B cell (primary cell): ENCODE measurements at places on chromosomes 3 and 15. TPM values are rescaled to one million over a fixed set of nuclear protein-coding genes. Genes with fewer than 3 reads are reported as not detected.

- DNase-seq = no peak
Observed at GRCh38 chr3:149895769-149896168, 74.9 kb downstream of the PFN2 start.

DNA sequence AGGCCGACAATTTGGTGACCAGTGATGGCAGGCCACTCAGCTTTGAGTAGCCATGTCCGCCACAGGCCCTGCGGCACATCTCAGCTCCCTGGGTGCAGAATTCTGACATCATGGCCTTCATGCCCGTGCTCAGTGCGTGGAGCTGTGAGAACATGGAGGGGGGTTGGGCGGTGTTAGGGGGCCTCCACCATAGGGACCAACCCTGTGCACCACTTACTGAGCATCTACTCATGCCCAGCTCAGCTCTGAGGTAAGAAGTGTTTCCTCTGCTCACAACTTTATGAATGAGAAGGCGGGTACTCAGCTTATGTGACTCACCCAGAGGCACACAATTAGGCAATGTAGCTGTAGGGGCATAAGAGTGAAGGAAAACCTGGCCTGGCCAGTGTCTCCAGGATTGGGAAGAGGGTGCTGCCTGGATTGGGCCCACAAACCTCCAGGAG lies 10.5 kb downstream of the ACOX2 start:
- no peak for DNase-seq

GRCh38 chr3:51879937-51880336 lies 4.5 kb upstream of the IQCF5 start:
- DNase-seq = no peak

DNA sequence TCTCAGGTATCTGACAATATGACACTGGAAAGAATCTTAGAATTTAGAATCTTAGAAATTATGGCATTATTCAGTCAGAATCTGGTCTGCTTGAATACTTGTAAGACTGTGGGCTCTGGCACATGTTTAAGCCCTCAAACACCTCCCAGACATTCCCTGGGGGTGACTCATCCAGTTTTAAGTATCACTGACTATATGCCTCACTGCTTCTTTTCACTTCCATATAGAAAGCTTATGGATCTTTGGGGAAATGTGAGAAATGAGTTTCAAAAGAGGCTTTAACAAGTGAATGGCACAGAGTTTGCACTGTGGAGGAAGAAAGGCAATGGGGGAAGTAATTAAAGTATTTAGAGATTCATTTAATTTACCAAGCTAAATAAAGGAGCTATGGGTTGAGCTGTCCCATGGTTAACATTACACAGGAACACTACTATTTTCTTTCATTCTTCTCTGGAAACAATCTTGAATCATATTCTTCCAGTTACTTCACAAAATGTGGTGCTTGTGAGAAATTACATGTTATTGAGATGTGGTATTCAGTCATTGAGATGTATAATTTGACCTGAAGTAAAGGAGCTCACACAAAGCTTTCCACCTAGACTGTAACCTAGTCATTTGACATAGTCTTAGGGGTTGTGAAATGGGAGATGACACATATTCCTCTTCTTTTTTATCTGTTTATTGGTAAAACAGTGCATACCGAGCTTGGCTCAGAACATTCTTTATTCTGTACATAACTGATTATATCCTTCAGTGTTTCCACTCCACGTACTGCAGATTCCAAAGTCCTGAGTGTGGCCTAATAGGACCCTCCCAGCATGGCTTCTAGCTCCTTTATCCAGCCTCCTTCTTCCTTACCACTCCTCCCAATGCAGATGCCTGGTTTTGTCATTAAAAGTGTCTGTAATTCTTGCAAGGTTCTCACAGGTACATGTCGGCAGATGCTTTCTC lies 544.6 kb upstream of the NECTIN3 start:
- DNase-seq = no peak

Gene CEP63
- 35.5 and 35.6 TPM in 2 replicates for total RNA-seq

GRCh38 chr3:82410366-82410765 lies 648.9 kb upstream of the GBE1 start:
- no peak for DNase-seq

GRCh38 chr3:188236271-188236670 lies 82.3 kb downstream of the LPP start:
- DNase-seq = no peak

DNA sequence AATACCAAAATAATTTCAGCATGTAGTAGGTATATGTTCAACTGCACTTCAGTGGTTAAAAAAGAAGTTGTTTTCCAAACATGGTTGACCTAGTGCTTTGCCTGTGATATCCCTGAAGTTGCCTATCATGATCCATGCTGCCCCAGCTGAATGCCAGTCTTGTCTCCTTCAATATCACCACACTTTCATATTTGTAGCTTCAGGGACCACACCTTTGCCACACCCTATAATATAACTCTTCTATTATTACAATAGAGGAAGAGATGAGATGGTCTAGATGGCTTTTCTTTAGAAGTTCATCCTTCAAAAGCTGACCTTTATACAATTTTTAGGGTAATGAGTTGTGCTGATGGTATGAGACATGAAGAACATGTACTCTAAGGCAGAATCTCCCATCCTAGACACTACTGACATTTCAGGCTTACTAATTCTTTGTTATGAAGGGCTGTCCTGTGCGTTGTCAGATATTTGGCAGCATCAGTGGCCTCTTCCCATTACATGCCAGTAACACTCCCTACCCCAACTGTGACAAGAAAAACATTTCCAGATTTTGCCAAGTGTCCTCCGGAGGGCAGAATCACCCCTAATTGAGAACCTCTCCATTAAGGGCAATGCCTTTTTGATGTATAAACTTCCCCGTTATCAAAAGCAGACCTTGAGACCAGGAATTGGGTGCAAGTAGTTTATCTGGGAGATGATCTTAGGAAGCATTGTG lies 76.2 kb upstream of the PLCL2 start:
- no peak for DNase-seq

GRCh38 chr15:74788683-74789151 lies 6.8 kb downstream of the CSK start:
- DNase-seq = peak; percentile 78

Gene ISLR2
- total RNA-seq = not detected in 2 replicates

GRCh38 chr15:57728436-57728835 lies 21.9 kb downstream of the POLR2M start:
- DNase-seq = no peak
